Bronchial epithelial cell (primary cell): ENCODE measurements at places on chromosomes 3 and 15.

GRCh38 chr15:41292521-41292920 lies 39.9 kb downstream of the OIP5 start:
- DNase-seq = no peak

DNA sequence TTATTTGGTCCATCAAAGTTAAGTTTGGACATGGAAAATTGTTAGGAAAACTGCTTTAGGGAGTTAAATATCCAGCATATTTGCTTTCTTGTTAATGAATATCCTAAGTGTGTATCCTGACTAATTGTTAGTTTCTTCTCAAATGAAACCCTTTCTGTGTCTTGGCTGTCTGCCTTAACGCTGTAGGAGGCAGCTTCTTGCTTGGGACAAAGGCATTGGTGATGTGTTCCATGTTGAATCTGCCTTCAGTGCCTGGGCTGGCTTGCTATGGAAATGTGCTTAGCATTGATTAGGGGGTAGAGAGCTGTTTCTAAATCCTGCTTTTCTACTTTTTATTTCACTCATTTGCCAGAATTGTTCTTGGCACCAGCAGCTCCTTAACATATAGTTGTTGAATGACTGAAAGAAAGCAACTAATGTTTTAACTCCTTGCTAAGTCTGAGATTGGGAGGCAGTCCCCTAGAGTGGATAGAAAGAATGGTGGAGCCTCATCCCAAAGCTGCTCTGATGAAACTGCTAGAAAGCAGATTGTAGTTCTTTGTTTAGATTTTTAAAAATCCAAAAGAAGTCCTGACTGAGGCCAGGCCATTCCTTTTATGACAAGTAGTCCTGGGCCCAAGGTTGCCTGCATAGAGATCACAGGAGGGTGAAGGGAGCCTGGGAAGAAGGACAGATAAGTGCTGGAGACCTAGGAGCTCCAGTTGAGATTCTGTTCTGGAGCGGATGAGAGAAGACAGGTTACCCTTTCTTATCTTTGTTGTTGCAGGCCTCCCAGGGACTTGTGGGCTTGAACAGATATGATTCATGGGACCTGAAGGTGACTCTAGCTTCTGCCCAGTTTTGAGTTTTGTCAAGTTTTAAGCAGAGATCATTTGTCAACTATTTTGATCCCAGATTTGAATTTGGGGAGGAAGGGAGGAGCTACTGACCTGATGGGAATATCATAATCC lies 39.3 kb downstream of the OXNAD1 start:
- DNase-seq = no peak

DNA sequence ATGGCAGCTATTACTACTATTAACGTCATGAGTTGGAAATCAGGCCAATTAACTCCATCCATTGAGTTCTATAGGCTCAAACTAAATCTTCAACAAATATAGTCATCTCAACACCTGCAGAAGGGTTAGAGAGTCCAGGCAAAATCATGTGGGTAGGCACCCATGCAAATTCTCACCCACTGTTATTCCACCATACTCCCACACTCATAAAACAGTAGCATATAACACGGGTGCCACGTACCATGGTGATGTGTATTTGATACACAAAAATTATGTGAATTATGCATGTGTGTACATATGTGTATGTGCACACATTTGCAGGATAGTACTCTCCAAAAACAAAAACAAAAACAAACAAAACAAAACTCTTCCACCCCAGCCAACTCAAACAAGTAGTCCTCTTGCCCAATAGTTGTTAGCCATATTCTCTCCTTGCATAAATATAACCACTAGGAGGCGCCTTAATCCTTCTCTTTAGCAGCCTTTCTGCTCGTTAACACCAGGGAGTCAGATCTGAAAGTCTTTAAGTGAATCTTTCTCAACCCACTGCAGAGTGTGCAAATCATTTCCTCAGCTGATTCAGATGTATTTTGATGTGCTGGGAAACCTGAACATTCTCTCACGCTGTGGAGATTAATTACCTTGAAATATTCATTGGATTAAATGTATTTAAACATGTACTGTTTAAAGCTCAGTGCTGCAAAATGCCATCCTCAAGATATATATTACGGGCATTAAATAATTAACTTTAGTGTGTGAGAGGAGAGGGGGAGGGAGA lies 38.0 kb upstream of the COPB2 start:
- peak; percentile 79 for DNase-seq

GRCh38 chr15:100721758-100722550 lies 119.6 kb downstream of the ASB7 start:
- peak; percentile 100 for DNase-seq

- DNase-seq = peak; percentile 46
These were observed 177.7 kb downstream of the ZNF385D start for GRCh38 chr3:21573291-21573690.
